ENCODE measurements at places on chromosomes 3 and 15.

DNA sequence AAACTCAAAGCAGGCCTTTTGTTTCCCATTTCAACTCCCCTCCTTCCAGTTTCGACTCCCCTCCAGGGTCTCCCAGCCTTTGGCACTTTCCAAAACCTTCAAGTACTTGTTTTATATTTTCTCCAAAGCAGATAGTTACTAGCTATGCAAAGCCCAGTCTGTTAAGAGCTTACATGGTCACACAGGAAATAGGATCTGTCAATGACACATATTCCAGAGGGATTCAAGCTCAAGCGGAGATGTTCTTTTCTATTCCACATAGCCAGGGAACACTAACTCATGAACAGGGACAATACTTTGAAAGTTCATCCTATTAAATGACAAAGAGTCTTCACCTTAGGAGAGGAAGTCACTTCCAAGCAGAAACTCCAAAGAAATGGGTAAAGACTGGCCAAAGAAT lies 18.6 kb downstream of the SUCLG2 start:
- DNase-seq, result no peak

- peak; percentile 25 for DNase-seq
These were observed 37.6 kb downstream of the NANOGP8 start for GRCh38 chr15:35047528-35047927.

GRCh38 chr3:58742239-58742638 lies 75.7 kb upstream of the FAM3D start:
- no peak for DNase-seq

GRCh38 chr3:194220901-194221326 lies 85.0 kb downstream of the HES1 start:
- no peak for DNase-seq

- no peak for DNase-seq
These were observed 584.5 kb upstream of the CCDC54 start for GRCh38 chr3:106792716-106793115.

DNA sequence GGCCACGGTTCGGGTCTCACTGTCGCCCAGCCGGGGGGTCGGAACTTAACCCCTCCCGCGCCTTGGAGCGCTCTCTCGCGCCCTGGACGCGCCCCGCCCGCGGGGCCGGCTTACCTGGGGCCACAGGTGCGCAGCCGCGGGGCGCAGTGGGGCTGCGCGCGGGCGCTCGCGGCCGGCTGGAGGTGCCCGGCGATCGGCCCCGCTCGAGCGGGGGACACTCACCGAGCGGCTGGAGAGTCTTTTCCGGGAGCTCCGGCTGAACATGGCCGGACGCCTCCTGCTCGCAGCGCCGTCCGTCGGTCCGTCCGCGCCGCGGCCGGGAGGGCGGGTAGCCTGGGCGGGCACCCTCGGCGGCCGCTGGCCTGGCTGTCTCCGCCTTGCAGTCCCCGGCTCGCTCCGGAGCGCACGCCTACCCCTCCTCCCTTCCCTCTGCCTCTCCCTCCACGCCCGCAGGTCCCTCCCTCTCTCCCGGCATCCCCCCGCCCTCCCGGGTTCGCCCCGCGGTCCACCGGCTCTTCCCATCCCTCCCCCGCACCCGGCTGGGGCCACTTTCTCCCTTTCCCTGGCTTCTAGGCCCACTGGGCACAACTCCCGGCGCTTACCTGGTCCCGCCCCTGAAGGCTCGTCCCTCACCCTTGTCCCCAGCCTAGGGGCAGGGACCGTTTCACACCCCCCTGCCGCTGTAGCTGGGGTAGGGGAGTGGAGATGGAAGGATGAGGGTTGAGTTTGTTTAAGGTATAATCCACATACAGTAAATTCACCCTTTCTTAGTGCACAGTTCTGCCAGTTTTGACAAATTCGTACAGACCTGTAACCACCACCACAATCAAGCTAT lies 220.1 kb upstream of the PRICKLE2 start:
- DNase-seq, result no peak

DNA sequence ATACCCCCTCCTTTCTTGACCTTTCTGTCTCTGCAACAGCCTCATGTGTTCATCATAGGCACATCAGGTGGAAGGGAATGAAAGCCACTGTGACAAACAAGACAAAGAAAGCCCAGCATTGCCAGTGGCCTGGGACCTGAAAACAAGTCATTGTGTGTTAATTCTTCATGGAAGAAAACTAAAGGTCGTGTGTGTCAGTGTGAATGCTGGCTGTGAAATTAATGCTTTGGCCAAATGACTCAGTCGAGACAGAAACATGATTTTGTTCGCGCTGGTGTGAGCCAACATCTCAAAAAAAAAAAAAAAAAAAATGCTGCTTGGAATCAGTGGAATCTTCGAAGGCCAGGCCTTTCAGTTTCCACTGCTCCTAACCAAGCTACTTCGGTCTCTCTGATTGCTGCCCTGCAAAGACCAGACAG lies 386.5 kb upstream of the PROK2 start:
- DNase-seq, result no peak

DNA sequence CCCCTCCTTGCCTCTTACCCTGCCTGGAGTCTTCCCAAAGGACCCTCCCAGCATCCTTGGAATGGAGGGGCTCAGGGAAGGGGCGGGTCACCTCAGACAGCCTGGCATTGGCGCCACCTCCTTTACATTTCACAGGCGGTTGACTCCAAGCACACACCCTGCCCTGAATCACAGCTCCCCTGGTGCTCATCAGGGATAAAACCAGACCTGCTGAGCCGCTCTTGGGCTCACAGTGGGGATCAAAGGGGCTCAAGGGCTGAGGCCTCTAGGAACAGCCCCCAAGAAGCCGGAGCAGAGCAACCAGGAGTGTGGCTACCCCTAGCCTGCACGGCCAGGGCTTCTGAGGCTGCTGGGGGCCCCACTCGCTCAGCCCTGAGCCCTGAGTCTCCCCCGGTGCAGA lies 16.6 kb downstream of the LINGO1 start:
- DNase-seq, result no peak

- no peak for DNase-seq
These were observed at the start of gene LIPH for GRCh38 chr3:185552358-185552877. LIPH (minus strand) TSS chr3:185552588; CDS start chr3:185552471, 117 bp downstream.

Measured in kidney epithelial cell (primary cell).